H9 (cell line): ENCODE measurements at places on chromosomes 16 and 17.
A peak's percentile ranks its signal among the peaks of the same experiment; 100 is the strongest.

DNA sequence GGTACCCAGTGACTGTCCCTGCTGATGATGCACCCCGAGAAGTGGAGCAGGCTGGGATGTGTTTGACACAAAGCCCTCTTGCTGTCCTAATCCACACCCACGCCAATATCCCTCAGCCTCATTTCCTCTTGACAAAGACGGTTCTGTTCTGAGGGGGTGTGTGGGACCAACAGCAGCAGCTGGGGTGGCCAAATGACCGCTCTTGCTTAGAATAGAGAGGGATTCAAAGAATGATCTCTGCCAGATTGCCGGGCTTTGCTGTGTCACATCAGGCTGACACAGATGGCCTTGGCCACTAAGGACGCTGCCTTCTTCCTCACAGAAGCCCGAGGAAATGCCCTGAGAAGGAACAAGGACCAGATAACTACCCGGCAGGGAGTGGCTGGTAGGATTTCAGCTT is 250.7 kb downstream of the NTN1 start:
- DNase-seq = no peak

DNA sequence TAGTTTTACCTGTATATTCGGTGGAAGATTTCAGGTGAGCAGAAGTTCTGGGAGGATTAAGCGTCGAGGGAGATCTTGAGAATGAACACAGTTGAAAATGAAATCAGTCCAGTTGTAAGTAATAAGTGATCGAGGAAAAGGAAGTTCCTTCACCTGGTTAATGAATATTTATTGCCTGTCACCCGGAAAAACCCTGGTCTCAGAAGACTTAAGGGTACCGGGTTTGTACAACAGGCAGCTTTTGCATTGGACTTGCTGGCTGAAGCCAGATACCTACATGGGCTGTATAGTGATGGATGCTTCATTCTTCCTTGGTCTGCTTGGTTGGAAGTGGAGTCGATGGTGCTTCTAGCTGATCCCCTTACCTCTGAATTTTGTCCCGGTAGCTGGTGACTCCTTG is 72.7 kb downstream of the PRKCA start:
- DNase-seq = no peak

- no peak for DNase-seq
Measured at GRCh38 chr17:33981711-33982601, 273.1 kb upstream of the CCL2 start.

GRCh38 chr17:57234739-57235092 is 21.6 kb upstream of the MSI2 start:
- no peak for DNase-seq

GRCh38 chr17:10013365-10014112 is 108.5 kb upstream of the RCVRN start:
- DNase-seq = no peak

DNA sequence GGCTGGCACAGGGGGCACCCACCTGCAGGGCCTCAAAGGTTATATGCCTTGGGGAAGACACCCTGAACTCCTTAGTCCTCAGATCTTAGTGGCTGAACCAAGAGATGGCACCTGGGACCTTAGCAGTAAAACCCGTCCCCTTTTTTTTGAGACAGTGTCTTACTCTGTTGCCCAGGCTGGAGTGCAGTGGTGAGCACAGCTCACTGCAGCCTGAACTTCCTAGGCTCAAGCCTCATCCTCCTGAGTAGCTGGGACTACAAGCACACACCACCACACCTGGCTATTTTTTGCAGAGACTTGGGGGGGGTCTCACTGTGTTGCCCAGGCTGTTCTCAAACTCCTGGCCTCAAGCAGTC is 237.2 kb downstream of the MRTFB start:
- no peak for DNase-seq

DNA sequence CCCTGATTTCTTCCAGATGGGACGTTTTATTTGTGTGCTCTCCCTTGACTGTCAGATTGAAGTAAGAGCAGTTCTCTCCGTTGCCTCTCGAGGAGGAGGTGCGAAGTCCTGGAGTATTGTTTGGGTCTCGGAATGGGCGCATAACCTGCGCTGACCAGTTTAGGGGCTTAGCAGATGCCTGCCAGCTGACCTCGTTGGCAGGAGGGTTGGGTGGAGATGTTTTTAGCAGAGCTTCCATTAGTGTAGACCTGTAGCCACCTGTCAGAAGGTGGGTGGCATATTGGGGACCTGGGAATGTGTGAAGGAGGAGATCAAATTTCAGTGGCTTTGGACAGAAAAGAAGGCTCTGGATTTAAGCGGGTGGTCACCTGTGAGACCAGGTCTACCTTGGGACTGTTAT is 3.6 kb downstream of the RASD1 start:
- DNase-seq = no peak

DNA sequence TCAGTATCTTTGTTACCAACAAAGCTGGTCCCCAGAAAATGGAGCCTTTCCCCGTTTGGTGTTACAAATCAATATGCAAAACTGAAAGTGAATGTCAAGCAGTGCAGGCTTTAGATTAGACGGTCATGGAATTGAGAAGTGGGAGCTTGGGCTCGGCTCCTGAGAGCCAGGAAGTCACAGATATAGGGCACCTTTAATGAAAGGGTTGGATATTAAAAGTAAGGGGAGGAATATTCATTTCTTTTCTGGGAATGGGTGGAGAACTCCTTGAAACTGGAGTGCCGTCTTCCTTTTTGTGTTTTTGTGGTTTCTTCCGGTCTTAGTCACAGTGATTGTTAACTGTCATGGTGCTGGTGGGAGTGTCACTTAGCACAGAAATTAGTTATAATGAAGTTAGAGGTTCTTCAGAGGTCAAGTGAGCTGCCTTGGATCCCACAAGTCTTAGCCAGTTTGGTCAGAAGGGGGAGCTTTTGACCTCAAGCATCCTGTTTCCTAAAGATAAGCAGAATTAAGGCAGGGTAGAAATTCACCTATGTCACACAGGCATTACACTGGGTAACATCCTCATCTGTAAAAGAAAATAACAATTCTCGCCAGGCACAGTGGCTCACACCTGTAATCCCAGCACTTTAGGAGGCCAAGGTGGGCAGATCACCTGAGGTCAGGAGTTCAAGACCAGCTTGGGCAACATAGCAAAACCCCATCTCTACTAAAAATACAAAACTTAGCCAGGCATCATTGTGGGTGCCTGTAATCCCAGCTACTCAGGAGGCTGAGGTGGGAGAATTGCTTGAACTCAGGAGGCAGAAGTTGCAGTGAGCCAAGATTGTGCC is 9.6 kb upstream of the EIF1 start:
- no peak for DNase-seq

GRCh38 chr16:74711938-74712337 is 11.3 kb upstream of the MLKL start:
- no peak for DNase-seq

- no peak for DNase-seq
Measured at GRCh38 chr16:2157480-2158261, 2.1 kb downstream of the TRAF7 start.

DNA sequence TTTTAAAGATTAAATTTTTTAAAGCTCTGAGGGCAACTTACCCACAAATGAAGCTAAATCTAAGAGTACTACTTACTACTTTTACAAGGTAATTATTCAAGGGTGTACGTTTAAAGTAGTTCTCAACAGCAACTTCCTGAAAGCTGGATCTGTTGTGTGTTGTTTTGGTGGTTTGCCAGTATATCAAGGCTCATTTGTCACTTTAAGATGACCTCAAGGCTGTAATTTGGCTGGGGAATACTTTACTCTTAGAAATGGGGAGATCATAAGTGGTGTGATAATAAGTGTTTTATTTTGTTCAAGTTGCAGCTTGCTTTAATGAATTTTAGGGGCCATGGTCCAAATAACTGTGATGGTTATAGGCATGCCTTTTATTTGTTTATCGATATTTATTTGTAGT is 30.4 kb downstream of the AP2B1 start:
- DNase-seq = no peak

DNA sequence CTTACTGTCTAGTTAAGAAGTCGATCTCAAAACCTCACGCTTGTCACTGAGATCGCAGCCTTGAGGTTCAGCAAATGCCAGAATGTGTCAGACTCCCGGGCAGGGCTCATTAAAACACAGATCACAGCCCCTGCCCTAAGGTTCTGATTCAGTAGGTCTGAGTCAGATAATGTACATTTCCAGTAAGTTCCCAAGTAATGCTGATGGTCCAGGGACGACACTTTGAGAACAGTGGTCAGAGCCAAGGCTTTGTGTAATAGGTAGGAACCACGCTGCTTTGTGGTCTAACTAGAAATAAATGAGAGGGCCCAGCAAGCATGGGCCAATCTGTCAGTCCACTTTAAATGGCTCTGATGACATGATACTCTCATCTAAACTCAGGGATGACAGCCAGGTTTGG is 228.6 kb downstream of the ZFHX3 start:
- no peak for DNase-seq

DNA sequence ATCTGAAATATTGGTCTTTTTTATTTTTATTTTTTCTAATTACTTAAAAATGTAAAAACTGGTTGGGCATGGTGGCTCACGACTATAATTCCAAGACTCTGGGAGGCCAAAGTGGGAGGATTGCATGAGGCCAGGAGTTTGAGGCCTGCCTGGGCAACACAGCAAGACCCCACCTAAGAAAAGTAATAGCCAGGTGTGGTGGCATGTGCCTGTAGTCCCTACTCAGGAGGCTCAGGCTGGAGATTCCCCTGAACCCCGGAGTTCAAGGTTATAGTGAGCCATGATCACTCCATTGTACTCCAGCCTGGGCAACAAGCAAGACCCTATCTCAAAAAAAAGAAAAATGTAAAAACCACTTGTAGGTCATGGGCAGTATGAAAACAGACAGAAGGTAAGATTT is 36.8 kb upstream of the CDH3 start:
- DNase-seq = no peak

DNA sequence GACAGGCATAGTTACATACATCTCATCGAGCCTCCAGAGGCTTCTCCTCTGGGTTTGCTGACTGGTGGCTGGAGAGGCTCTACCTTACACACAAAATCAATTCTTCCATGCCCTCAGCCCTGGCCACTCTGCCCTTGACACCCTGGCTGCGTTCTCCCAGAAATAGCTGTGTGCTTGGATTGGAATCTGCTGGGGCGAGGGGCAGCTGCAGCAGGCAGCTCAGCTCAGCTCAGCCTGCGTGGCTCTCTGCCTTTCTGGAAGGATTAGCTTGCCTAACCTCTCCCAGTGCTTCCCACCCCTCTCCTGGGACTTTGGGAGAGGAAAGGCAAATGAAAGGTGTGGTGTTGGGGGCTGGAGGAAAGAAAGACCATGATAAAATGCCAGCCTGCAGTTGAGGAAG is 216.1 kb downstream of the ENGASE start:
- no peak for DNase-seq

DNA sequence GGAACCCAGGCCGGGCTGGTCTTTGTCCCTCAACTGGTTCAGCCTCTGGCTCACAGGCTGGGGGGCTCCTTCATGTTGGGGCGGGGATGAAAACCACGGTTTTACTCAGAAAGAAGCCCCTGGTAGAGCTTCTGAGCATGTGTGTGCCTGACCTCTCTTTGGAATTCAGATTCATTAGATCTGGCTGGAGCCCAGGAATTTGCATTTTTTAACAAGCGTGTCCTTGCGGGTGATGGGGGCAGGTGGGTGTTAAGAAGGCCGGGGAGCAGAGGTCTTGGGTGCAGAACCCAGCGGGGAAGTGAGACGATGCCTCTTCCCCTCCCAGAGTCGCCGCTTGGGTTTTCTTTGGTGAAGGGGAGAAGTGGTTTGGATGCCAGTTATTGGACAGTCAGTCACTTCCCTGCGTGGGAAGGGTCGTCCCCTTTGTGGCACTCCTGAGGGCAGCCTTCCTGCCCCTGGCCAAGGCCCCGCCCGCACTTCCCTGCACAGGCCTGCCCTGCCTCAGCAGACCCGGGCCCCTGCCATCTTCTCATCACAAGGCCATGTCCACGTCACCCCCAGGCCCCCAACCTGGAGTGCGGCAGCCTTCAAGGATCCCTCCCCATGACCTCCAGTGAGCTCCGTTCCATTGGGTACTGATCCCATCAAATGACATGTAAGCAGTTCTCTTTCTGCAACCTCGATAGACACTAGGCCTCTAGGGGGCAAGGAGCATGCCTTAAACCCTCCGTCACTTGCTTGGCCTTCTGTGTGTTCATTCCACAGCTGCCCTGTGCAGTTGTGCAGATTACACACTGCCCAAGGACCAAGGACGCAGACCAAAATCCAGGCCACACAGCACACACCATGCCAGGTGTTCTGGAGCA is 177.7 kb upstream of the CIBAR2 start:
- no peak for DNase-seq

DNA sequence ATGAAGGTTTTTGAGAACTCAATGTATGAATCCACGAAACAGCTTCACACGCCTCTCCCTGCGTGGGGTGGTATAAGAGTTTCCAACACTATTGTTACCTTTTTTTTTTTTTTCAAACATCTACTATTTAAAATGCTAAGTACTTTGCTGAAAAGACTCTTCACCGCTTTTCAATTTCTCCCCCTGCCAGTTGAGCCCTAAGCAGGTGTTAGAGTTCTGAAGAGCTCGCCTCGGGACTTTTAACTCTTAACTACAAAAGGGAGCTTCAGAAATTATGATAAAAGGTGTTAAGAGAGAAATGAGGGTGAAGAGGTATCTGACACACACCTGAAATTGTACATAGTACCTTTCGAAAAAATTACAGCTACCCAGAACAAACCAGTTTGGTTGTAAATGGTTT is 20.9 kb upstream of the PSMD7 start:
- DNase-seq = no peak

DNA sequence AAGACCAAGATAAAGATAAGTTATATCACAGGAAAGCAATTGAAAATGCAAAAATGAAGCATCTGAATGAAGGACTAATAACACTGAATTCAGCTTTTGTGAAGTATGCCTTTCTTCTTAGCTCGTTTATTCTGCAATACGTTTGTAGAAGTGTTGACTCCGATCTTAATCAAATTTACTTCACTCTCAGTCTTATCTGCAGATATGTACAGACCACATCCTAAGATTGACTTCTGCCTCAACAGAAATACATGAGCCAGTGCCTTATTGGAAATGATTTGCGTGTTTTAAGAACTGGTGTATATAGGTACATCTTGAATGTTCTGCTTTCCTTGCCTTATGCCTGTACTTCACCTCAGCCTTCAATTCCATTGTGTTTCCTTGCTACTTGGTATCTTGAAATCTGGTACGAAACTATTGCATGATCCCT is 1.3 kb downstream of the ATF7IP2 start:
- no peak for DNase-seq

- peak; percentile 36 for DNase-seq
Measured at GRCh38 chr16:7246578-7246977, 86.1 kb upstream of the RBFOX1 start.

DNA sequence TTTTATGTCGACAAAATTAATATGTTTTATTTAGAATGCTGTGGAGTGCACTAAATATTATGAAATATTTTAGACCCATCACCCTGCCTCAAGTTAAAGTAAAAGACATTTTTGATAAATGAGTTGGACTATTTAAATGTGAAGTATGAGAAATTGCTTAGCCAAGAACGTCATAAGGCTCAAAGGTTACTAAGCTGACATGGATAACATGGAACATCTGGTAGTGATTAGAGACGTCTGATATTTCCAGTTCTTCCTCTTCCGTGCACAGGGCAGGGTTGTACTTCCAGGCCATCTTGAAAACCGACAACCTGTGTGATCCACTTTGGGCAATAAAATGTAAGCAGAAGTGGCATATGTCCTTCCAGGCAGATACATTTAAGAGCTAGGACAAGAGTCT is 7.2 kb upstream of the CCL8 start:
- DNase-seq = no peak
